Left renal pelvis (tissue), 4 donors: ENCODE measurements at places on chromosomes 11 and 22.

GRCh38 chr11:62593434-62594044 lies 2.2 kb upstream of the TUT1 start:
- DNase-seq: no peak

GRCh38 chr11:115049796-115050195 lies 371.5 kb downstream of the NXPE2 start:
- DNase-seq: no peak

DNA sequence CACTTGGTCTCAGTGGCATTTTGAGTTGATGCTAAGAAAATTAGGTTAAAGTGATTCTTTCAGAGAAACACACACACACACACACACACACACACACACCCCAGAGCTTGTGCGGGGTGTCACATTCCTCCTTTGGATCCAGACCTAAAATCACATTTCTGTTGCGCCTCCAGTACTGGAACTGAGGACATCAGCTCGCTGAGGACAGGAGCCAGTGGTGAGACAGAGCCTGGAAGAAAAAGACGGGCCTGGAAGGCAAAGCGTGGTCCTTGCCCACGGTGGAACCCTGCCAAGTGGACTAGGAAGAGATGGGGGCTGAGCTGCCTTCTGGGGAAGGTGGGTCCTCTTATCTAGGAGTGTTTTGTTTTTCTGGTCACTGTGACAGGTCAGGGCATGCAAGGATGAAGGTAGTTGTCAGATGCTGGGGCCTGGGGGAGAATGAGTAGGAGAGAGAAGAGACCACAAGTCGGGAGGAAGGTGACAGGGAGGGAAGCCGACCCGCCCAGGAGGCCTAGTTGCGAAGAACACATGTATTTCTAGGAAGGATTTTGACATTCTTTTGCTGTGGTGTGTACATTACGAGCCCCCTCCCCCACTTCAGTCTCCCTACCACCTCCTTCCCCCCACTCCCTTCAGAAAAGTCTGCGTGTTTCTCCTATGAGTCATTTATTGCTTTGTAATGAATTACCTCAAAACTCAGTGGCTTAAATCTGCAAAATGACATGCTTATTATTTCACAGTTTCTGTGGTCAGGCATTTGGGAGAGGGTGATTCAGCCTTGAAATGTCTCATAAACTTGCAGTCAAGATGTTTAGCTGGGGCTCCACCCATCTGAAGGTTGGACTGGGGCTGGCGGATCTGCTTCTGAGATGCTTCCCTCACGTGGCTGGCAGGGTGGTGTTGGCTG lies 4.8 kb upstream of the ELFN2 start:
- no peak for DNase-seq

DNA sequence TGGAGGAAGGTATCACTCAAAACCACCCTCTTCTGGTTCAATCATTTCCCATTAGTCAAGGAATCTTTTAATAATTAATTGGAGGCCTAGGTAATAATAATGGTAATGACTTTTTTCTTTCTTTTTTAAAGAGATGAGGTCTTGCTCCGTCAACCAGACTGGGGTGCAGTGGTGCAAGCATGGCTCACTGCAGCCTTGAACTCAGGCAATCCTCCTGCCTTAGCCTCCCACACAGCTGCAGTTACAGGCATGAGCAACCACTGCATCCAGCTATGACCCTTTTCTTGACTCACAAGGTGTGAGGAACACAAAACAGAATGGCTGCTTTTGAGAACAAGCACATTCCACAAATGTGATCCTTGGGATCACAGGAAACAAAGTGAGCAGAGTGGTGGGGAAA lies 3.6 kb downstream of the POLDIP3 start:
- no peak for DNase-seq

DNA sequence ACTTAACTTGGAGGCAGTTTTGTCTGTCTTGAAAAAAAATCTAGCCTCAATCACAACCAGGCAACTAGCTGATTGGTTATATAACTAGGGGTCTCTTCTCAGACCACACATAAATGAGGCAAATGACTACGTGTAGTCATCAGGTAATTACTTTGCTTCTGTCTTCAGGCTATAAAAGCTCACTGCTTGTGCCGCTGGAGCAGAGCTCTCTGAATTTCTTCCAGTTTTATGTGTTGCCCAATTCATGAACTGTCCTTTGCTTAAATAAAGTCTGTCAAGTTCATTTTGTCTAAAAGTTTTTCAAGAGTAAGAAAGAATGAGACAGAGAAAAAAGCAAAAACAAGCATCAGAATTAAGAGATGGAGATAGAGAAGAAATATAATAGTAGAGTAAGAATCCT lies 93.4 kb downstream of the MUC15 start:
- DNase-seq: no peak

- no peak for DNase-seq
Measured at GRCh38 chr11:6201481-6201880, 2.5 kb downstream of the OR52W1 start.

GRCh38 chr11:24068197-24068596 lies 428.7 kb upstream of the LUZP2 start:
- DNase-seq: no peak

- no peak for DNase-seq
Measured at GRCh38 chr22:33400891-33401290, 342.7 kb upstream of the SYN3 start.

- no peak for DNase-seq
Measured at GRCh38 chr11:64599698-64600211, 8.7 kb downstream of the SLC22A12 start.

DNA sequence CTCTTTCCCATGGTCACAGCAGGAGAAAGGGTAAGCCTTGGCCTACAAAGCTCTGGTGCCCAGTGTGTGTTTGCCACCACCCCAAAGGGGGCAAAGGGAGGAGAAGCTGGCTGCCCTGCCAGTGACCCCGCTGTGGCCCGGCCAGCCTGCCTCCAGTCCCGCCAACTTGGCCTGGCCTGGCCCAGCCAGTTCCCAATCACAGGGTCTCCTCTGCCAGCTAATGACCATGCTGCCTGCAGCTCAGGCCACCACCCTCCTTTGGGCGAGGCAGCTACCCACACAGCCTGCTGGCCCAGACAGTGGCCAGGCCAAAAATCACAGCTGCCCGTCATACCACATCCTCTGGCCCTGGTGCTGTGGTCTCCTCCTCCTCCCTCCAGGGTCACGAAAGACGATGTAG lies 5.1 kb downstream of the GDPD5 start:
- DNase-seq: no peak

DNA sequence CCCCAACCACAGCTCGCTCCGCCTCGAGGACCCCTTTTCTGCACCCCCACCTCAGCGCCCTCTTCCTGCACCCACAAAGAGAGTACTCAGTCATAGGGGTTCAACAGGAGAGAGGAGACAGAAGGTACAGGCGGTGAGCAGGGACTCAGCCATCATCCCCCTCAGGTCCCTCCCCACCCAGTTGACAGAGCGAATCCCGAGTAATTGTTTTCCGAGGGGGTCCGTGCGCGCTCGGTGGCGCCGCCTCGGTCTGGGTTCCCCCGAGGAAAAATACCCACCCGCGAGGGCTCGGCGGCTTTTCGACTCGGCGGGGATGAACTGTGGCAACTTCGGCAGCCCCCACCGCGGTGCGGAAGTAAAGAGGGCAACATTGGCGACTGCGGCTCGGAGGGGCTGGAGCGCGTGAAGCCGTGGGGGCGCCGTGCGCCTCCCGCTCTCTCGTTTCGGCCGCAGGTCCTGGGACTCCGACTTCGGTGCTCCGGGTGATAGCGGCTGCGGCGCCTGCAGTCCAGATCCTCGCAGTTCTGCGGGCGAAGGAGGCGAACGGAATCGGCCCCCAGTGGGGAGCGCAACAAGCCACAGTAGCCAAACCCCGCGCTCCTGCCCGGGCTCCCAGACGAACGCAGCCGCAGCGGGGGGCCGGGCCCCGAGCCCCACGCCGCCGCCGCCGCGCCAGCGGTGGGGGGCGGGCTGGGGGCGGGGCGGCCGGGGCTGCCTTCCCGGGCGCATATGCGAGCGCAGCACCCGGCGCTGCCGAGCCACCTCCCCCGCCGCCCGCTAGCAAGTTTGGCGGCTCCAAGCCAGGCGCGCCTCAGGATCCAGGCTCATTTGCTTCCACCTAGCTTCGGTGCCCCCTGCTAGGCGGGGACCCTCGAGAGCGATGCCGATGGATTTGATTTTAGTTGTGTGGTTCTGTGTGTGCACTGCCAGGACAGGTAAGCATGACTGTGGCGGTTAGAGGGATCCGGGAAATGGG lies at the start of gene NELL1:
TSS of gene NELL1 (plus strand) at position 743 of the 976 bp plus-strand sequence.
- DNase-seq: no peak

DNA sequence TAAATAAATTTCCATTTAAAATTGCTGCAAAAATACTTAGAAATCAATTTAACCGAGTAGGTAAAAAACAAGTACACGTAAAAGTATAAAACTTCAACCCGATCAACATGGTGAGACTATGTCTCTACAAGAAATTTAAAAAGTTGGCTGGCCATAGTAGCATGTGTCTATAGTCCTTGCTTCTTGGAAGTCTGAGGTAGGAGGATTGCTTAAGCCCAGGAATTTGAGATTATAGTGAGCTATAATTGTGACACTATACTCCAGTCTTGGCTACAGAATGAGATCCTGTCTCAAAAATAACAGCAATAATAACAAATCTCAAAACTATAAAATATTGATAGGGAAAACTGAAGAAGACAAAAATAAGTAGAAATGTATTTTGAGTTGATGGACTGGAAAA lies 11.1 kb downstream of the CASP4 start:
- DNase-seq: no peak

DNA sequence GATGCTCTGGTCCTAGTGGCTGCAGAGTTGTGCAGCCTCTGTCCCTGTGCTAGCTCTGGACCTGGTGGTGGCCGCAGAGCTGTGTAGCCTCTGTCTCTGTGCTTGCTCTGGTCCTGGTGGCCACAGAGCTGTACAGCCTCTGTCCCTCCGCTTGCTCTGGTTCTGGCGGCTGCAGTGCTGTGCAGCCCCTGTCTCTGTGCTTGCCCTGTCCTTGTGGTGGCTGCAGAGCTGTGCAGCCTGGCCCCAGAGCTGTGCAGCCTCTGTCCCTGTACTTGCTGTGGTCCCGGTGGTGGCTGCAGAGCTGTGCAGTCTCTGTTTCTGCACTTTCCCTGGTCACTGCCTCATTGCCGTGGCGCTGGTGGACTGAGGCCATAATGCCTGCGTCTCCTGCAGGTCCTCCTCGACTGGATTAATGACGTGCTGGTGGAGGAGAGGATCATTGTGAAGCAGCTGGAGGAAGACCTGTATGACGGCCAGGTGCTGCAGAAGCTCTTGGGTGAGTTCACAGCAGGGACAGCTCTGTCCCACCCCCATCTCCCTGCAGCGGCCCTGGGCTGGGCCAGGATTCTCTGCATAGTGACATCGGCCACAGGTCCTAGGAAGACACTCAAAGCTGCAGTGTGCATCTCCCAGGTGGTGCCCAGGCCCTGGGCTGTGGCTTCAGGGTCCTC lies 61.9 kb upstream of the PARVG start:
- DNase-seq: no peak

GRCh38 chr11:94754335-94754734 lies 13.8 kb upstream of the AMOTL1 start:
- DNase-seq: no peak

DNA sequence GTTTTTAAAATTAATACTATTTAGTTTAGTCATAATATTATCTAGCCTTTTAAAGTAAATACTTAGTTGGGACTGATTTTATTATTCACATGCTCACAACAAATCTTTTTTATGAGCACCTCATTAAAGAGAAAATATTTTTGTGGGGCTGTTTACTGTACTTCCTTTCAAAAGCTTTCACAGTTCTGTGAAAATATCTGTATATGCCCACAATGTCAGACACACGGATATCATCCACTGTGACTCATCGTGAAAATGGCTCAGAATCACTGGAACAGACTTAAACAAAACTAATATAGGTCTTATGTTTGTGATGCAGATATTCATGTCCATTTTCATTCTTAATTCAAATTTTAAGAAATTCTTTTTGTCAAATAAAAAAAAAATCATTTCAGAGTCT lies 305.2 kb downstream of the RAB38 start:
- DNase-seq: no peak

GRCh38 chr11:76997512-76997911 lies 36.7 kb upstream of the B3GNT6 start:
- no peak for DNase-seq

GRCh38 chr11:2649400-2649799 lies 50.4 kb downstream of the KCNQ1OT1 start:
- no peak for DNase-seq

DNA sequence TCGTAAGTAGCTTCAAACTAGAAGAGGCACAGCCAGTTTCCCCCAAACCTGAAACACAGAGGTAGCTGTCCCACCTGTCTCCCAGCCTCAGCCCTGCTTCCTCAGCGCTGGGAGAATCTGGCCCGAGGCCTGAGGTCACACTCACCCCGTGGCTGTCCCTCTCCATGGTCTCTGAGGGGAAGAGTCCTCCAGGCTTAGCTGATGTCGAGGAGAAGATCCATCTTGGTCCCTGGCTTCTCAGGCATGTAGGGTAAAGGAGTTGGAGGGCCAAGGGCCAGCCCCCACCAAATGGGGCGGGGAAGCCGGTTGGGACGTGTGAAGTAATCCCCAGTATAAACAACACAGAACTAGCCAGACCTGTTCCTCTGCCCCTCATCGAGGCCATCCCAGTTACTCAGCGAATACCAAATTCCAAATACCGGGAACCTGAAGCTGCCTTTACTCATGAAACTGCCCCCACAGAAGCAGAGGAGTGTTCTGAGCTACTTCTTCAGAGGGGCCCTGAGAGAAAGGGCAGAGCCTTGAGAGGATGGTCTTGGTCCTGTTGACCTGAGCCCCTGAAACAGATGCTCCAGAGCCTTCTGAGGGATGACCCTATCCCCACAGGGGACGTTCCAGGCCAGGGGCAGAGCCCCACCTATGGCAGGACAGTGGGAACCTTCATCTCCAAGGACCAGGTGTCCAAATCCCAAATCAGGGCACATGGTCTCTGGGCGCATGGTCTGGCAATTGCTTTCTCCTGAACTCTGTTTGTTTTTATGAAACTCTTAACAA lies at the start of gene TMPRSS13:
TSS of gene TMPRSS13 (minus strand) at position 261 of the 774 bp plus-strand sequence. CDS start at position 166, 95 bp downstream.
- no peak for DNase-seq

DNA sequence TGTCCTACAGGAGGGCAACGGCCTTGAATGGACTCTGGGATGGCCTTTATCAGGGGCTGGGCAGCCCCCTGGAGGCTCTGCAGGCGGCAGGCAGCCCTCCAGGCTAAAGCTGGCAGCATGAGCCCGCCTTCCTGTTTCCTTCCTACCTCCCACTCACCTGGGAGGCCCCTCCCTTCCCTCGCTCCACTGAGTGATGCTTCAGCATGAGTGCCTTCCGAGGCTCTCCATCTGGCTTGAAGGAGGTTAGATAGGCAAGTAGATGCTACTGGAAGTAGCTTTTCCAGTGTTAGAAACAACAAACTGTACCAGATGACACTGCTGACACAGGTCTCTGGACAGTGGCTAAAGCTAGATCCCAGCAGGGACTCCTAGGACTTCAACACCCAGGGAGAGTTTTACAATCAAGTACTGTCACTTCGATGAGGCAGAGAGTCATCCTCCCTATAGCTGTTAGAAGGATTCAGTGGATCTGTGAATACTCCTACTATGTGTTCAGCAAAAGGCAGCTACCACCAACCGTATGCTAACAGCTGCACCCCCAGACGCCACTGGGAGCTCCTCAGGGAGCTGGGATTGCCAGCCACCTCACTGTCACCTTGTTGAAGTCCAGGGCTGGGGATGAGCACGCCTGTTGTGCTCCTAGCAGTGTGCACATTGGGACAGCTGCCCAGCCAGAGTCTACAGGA lies 4.1 kb upstream of the SLC25A1 start:
- DNase-seq: no peak
